WERI-Rb-1 (cell line): ENCODE measurements at places on chromosomes 16 and 17.

GRCh38 chr16:68660359-68660795, 15.3 kb downstream of the CDH3 start:
- no peak for DNase-seq

DNA sequence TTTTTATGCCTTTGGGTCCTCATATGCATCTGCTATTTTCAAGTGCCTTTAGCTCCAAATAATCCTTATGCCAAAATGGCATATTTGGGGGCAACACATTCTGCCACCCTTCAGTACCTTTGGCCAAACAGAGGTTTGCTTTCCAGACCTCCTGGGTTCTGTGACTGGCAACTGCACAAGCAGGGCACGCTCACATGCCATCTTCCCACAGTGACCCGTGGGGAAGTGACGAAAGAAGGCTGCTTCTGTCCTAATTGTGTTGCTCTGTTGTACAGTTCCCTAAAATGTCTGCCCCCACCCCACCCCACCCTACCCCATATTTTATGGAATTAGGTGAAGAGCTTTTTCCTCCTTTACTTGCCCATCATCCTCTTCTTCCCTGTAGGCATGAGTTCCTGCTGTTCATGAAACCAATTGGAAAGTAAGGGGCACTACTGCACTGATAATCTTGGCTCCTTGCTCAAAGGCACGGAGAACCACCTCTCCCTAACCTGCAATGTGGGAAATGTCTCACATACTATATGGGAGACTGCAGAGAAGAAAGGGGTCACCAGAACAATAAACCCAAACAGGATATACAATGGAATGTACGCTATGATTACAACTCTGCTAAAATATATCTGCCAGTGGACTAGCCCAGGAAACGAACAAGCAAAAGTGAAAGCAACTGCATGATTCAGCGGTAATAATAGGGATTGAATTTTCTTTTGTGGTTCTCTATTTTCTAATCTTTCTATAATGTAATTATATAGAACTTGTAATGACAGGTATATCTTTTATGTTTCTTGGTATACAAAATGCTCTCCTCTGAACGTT, 3.3 kb upstream of the SLFN12L start:
- no peak for DNase-seq

GRCh38 chr16:54335230-54335629, 48.6 kb upstream of the IRX3 start:
- DNase-seq, result no peak

GRCh38 chr17:7889166-7889955, 772 bp downstream of the CHD3 start:
- DNase-seq, result peak; percentile 78

DNA sequence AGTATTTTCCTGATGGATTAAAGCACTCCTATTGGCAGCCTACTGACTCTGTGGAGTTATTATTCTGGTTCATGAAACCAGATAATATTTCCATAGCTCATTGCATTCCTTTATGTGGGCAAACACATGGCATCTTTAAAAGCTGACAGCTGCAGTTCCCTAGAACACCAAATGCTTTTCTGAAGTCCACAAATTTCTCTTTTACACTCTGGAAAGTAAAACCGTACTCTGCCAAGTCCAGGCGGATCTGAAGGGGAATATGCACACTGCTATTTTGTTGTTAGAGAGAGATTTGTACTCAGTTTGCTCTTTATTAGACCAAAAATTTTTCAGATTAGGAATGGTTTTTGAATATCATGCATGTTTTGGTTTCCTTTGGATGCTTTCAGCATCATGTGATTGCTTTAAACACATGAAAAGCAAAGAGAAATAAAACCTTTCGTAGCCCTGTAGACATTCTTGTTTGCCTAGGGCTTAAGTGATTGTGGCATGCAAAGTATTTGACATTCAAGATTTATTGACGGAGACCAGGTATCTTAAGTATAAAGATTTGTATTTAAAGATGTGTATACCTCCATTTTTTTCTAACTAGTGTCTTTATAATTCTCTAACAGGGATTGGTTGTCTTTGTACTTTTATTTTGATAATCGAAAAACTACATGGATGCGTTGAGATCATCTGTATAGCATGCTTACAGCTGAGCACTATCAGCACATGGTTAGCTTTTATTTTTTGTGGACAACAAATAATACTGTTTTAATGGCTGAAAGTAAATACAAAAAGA, 19.5 kb downstream of the SEC14L1 start:
- no peak for DNase-seq

DNA sequence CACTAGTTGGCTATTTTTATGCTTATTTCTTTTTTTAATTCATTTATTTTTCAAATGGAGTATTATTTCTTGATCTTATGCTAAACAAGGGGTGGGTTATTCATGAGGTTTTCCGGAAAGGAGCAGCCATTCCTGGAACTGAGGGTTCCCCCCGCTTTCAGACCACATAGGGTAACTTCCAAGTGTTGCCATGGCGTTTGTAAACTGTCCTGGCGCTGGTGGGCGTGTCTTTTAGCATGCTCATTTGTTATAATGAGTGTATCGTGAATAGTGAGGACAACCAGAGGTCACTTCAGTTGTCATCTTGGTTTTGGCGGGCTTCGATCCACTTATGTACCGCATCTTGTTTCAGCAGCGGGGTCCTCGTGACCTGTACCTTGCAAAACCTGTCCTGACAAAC, 29.6 kb upstream of the ASGR2 start:
- DNase-seq, result no peak

GRCh38 chr17:42898147-42898811, 2.3 kb upstream of the G6PC1 start:
- no peak for DNase-seq

- no peak for DNase-seq
These were observed 5.6 kb upstream of the BCO1 start for GRCh38 chr16:81232740-81233367.

- peak; percentile 63 for DNase-seq
These were observed 21.3 kb upstream of the RGS9 start for GRCh38 chr17:65115839-65116238.
